ENCODE measurements at places on chromosomes 6 and 20.

DNA sequence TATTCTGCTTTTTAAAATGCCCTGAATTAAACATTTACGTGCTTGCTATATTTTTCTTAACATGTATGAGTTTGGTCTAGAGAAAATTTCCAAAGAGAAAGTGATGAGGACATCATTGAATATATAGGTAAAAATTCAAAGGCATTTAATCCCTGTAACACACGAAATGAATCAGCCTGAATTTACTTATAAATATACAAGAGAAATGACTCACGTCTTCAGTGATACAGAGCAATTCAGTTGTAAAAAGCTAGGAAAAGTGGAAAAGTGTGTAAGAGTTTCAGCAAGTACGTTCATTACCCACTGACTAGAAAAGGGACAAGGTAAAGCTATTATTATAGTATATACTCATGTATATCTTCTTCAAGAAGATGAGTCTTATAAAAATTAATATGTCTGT lies 124.8 kb downstream of the HIVEP1 start:
- H3K4me3 ChIP-seq, result no peak overlapping the region
- no peaks in the 10 kb centered on the region for H3K27me3 ChIP-seq
- peaks cover 30% of the 10 kb centered on the region for H3K4me1 ChIP-seq
- no peak overlapping the region for H3K27ac ChIP-seq

DNA sequence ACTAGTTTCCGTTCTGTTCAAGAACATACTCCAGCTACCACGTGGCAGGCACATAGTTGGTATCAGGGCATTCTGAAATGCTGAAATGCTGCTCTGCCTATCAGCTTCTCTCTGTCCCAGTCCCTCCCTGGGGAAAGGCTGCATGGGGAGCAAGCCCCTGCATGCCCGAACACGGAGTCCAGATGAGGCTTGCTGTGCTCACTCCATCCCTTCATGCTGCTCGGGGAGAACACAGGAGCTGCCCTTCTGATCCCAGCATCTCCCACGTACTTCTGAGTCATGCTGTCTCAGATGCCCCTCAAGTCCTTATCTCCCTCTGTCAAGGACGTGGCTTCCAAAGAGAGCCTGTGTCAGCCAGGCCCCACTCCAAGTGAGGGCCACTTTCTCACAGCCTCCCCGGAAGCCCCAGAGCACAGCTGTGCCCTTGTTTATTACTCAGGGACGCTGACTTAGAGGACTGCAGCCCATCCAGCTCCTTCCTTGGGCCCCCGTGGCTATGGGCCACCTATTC lies 29.4 kb downstream of the THBS2 start:
- no peak for DNase-seq
- H3K27ac ChIP-seq, result no peak overlapping the region
- no peak overlapping the region for H3K4me3 ChIP-seq
- no peaks in the 10 kb centered on the region for H3K4me1 ChIP-seq

DNA sequence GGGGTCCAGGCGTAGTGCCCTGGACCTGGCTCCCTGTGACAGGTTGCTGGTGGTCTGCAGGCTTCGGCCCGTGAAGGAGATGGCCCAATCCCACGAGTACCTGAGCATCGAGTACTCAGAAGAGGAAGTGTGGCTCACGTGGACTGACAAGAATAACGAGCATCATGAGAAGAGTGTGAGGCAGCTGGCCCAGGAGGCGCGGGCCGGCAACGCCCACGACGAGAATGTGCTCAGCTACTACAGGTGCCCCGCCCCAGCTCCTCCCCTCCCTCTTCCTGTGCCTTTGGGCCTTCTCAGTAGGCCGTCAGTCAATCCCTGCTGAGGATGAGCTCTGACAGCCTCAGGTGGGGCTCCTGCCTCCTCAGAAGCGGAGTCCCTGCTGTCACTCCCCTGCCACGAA lies 42.6 kb downstream of the UQCC2 start:
- no peaks in the 10 kb centered on the region for H3K4me1 ChIP-seq
- H3K27ac ChIP-seq, result no peak overlapping the region
- no peaks in the 10 kb centered on the region for H3K27me3 ChIP-seq

- H3K27ac ChIP-seq, result no peak overlapping the region
- no peaks in the 10 kb centered on the region for H3K27me3 ChIP-seq
- H3K4me3 ChIP-seq, result no peak overlapping the region
- peaks cover 9% of the 10 kb centered on the region for H3K4me1 ChIP-seq
Measured at GRCh38 chr20:25565578-25566157, 19.7 kb downstream of the NINL start.

DNA sequence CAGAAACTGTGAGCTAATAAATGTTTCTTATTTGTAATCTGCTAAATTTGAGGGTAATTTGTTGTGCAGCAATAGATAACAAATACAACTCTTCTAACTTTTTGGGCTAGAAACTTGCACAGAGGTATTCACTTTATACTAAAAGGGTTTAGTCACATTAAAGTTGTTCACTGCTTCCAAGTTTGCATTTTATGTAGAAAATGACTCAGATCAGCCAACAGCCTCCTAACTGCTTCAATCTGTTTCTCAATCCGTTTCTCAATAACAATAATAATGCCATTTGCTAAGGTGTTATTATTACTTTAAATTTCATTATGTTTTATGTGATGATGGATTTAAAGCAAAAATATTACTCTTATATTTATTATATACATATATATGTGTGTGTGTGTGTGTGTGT lies 213.9 kb downstream of the CENPW start:
- no peaks in the 10 kb centered on the region for H3K36me3 ChIP-seq
- DNase-seq, result no peak
- no peak overlapping the region for H3K27ac ChIP-seq
- H3K4me3 ChIP-seq, result no peak overlapping the region
- H3K4me1 ChIP-seq, result no peaks in the 10 kb centered on the region
- no peaks in the 10 kb centered on the region for H3K27me3 ChIP-seq

DNA sequence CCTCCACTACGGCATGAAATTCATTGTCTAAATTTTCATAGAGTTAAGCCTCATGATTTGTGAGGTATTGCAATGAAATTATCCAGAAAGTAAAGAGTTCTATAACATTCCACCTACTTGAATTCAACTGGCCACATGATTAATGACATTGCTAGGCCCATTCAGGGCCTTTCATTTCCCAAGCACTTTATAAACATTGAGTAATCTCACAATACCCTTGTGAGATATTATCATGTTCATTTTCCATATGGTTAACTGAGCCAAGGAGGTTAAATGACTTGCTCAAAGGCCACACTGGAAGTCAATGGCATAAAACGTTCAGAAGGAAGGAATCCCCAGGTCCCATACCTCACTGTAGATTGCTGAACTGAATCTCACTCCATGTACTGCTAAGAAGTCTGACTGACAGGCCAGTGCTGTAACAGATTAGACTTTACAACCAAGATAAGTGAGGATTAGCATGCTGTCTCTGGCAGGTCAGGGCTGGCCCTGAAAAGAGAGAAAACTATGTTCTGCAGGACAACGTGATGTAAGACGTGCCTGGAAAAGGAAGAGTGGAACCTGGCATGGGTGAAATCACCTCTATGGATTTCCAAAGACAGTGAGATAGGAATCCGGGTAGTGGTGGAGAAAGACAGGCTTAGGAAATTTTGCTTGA lies 75.9 kb upstream of the SPACA1 start:
- H3K36me3 ChIP-seq, result no peaks in the 10 kb centered on the region
- DNase-seq, result no peak
- peaks cover 6% of the 10 kb centered on the region for H3K4me1 ChIP-seq
- H3K27me3 ChIP-seq, result peaks cover 4% of the 10 kb centered on the region
- no peak overlapping the region for H3K27ac ChIP-seq

DNA sequence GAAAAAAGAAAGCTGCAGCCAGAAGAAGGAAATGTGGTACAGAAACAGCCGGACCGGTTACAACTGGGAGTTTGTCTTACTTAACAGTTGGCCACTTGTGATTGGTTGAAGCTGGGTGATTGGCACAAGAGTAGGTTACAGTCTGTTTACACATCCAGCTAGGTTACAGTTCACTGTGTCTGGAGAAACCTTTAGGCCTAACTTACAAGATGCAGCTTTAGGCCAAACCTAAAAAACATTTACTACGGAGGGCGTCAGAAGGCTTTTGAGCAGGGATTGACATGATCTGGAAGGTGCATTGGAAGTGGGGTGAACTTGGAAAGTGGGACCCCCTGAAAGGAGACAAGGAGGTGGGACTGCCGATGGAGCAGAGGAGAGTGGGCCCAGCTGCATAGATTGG lies 122.3 kb downstream of the BANF2 start:
- no peaks in the 10 kb centered on the region for H3K36me3 ChIP-seq
- H3K4me1 ChIP-seq, result peaks cover 13% of the 10 kb centered on the region
- no peak for DNase-seq
- H3K27me3 ChIP-seq, result no peaks in the 10 kb centered on the region
- H3K4me3 ChIP-seq, result no peak overlapping the region
- H3K27ac ChIP-seq, result no peak overlapping the region

GRCh38 chr6:151999194-151999593 lies 191.7 kb downstream of the ESR1 start:
- no peak for DNase-seq
- H3K27ac ChIP-seq, result no peak overlapping the region
- H3K27me3 ChIP-seq, result peaks cover 4% of the 10 kb centered on the region
- H3K36me3 ChIP-seq, result no peaks in the 10 kb centered on the region
- H3K4me3 ChIP-seq, result no peak overlapping the region
- H3K4me1 ChIP-seq, result no peaks in the 10 kb centered on the region

GRCh38 chr6:168440520-168441433 lies at the start of gene SMOC2:
TSS of gene SMOC2 (plus strand) at chr6:168441184. CDS start at chr6:168441371, 187 bp downstream.
- DNase-seq, result no peak
- no peaks in the 10 kb centered on the region for H3K4me1 ChIP-seq
- H3K27me3 ChIP-seq, result peaks cover 30% of the 10 kb centered on the region
- H3K4me3 ChIP-seq, result no peak within 1 kb of the TSS

DNA sequence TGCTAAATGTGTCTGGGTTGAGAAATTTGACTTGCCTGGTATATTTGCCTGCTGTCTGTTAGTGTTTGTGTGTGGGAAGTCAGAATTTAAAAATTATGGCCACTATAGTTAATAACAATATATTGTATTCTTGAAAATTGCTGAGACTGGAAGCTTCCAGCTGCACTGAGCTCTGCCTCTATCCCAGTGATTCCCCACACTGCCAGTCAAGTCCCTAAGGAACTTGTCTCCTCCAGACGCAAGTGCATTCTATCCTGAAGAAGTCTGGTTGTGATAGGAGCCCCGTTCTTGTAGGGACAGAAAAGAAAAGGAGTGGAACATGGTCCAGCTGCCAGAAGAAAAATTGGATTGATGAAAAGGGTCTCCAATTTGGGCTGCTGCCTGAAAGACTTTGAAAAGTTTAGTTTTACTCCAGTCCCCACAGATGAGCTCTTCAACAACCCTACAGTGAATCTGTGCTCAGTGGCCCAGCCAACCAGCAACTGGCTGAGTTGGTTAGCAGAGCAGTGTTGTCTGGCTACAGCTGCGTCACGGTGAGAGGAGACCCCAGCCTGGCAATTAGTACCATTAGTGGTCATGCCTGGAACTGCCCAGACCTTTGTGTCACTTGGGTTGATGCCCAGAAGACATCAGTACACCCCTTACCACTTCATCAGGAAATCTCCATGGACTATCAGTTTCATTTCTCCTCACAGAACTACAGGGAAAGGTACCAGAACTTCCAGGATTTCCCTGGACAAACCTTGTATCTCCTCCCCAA lies 183.1 kb upstream of the MCHR2 start:
- no peaks in the 10 kb centered on the region for H3K4me1 ChIP-seq
- H3K4me3 ChIP-seq, result no peak overlapping the region
- H3K36me3 ChIP-seq, result no peaks in the 10 kb centered on the region
- no peak for DNase-seq
- no peak overlapping the region for H3K27ac ChIP-seq

GRCh38 chr20:47985092-47985850 lies 200.0 kb upstream of the SULF2 start:
- H3K36me3 ChIP-seq, result no peaks in the 10 kb centered on the region
- no peak for DNase-seq
